ENCODE measurements at places on chromosomes 11 and 22. TPM values are rescaled to one million over a fixed set of nuclear protein-coding genes. Genes with fewer than 3 reads are reported as not detected.

The ZNF143 gene
- 36.2 TPM for total RNA-seq

GRCh38 chr22:40021401-40022000, 26.7 kb downstream of the FAM83F start:
- DNase-seq: no peak

GRCh38 chr22:32644252-32645100, 157.0 kb upstream of the TIMP3 start:
- DNase-seq: peak; percentile 50

The C11orf91 gene
- not detected for total RNA-seq

DNA sequence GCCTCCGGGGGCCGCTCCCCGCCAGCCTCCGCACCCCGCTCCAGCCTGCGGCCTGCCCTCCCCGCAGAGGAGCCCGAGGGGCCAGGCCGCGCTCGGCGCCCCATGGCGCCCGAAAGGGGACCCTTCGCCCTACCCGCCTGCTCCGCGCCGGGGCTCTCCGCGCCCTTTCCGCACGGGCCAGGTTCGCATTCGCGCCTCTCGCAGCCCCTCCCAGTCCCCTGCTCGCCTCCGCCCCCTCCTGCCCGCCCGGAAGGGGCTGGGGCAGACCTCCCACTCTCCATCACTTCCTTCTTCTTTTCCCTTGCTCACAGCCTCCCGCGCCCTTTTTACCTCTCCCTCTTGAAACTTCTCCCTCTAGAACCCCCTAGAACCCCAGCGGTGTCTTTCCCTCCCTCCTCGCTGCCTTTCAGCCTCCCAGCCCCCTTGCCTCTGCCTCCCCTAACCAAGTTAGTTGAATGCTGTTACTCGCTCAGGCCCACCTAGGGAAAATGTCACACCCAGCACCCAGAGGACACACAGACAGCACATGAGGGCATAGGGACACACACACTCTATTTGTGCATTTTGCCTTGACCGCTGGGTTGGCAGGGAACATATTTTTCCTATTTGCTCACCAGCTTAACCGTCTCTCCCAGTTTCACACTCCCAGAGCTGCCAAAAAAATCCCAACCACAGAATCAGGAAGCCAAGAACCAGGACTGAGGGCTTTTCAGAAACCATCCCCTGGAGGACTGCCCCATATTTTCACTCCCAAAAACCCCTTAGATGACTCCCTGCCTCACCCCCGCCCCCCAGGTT, at the start of gene SLC43A3:
SLC43A3 (minus strand) TSS at position 193 of the 798 bp plus-strand sequence. CDS start 949 bp downstream, outside the sequence.
- peak; percentile 92 for DNase-seq

DNA sequence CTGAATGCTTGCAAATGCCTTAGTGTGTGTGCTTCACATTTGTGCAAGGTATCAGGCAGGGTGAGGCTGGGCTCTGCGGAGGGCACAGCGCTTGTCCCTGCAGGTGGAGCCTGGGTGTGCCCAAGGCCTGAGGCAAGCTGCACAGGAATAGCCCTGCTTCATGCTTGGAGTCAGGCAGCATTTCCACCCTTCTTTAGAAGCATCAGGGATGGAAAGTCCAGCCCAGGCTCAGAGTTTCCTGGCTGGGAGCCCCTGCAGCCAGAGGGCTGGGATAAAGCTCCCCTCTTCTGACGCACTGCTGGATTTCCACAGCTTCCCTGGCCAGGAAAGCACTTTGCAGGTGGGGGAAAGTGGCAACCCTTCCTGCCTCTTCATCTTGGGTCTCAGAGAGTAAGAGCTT, 63.4 kb downstream of the GALNT18 start:
- DNase-seq: no peak

- DNase-seq: peak; percentile 60
Observed at GRCh38 chr22:44685384-44686056, 16.5 kb upstream of the PRR5 start.

- DNase-seq: peak; percentile 73
Observed at GRCh38 chr11:111733016-111733415, 33.2 kb downstream of the PPP2R1B start.

- DNase-seq: peak; percentile 84
Observed at GRCh38 chr11:10653946-10654810, 39.4 kb downstream of the IRAG1 start.

DNA sequence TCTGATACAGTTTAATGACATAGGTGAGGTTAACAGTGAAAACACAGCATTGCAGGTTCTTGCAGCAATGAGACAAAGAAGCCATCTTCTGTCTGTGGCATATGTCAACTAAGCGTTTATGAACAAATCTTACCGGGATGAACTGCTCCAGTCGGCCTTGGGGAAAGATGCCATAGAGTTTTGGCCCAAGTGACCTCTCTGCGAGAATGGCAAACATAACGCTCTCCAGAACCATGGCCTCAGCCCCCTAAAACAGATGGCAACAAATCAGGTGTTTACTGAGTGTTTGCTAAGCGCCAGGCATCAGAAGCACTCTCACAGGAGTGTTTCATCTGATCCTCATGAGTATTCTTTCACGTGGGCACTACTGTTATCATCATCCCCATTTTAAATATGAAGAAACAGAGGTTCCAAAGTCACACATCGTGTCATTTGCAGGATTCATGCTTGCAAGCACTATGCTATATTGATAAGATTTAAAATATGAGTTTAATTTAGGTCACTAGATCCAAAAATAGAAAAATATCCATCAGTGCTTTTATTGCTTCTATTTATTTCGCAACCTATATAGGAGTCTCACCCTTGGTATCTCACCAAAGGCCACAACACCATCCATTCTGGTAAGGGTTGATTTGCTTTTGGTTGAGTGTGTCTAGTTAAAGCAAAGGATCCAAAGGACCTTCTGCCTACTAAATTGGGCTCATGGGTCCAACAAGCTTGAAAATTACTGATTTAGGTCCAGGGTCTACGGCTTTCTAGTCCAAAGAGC, 35.9 kb downstream of the TCIRG1 start:
- no peak for DNase-seq
